Right ventricle myocardium superior (tissue), 1 donor: ENCODE measurements at places on chromosomes 11 and 22. TPM values are rescaled to one million over a fixed set of nuclear protein-coding genes. Genes with fewer than 3 reads are reported as not detected.

- no peak for DNase-seq
Measured at GRCh38 chr11:112628676-112629075, 332.5 kb upstream of the NCAM1 start.

DNA sequence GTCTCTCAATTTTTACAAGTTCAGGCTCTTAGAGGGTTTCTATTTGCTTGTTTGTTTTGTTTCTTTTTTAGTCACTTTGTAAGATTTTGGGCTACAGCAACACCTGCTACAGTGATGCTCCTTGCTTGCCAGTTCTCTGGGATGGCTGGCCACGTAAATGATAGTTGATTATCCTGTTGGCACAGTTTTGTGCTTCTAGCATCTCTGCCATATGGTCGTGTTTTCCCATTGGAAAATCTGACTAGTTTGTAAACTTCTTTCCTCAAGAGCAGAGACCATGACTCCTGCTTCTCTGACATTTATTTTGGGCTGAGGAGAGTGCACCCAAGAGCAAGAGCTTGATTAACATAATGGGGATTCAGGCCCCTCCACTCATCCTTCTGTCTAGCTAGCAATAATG lies 1621.6 kb upstream of the RAG2 start:
- DNase-seq = no peak

GRCh38 chr11:1600626-1601025 lies 2.5 kb upstream of the KRTAP5-2 start:
- no peak for DNase-seq

The TESMIN gene
- 0.46 TPM for total RNA-seq

The KDELR3 gene
- 3.1 TPM for total RNA-seq

The MYBPC3 gene
- total RNA-seq = 2,568 TPM

GRCh38 chr22:41368543-41369423 lies 13.0 kb upstream of the TEF start:
- DNase-seq = no peak

DNA sequence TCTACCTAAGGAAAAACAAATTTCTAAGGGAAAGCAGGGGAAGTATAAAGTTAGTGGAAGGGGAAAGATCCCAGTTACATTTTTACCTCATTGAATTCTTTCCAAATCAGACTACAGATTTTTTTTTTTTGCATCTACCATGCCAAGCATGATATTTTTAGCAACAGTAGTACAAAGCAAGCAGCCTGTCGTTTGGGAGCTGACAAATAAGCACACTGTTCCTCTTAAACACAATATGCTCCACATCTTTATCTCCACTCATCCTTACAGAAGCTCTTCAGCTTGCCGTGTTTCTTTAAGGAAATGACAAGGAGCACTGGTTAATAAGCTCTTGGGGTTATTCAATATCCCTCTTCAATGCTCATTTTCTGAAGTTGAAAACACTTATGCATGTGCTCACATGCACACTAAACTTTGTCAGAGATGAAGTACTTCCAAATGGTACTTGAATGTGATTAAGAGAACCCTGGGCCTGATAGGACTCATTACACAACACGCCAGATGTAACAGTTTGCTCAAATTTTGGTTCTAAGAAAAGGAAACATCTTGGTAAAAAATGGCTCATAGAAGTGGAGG lies 53.8 kb downstream of the PAX6 start:
- DNase-seq = no peak

The MS4A15 gene
- not detected for total RNA-seq

GRCh38 chr22:17199003-17199731 lies 20.1 kb downstream of the ADA2 start:
- DNase-seq = peak; percentile 64

DNA sequence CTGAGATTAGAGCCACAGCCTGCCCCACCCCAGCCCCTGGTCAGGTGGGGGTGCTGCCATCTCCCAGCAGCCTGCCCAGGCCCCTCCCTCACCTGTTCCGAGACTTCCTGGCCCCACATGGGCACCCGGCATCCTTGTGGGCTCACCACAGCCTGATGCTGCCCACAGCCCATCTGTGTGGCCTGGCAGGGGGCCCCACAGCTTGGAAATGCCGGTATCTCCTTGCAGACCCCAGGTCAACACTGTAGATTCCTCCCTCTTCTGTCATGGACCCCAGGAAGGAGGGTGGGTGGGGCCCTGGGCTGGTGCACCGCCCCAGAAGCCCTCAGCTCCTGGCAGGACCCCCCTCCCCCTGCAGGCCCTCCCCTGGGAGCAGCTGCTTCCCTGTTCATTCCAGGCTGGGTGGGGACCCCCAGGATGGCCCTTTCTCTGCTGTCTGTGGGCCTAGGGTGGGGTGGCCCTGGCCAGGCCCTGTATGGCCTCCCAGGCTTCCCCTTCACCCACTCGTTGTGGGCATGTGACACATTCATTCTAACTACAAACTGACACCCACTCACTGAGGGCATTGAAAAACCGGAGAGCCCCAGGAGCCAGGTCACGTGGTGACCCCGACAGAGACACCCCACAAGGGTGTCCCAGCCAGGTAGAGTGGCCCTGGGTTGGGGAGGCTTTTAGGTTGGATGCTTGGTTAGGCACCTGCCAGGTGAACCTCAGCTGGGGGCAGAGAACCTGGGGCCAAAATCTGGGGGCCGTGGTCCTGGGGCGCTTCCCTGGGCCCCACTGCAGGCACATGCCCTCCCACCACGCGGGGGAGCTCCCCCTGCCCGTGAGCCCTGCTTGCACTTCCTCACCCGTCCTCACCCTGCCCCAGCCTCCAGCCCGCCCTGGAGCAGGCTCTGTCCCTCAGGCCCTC lies 44.1 kb upstream of the CCDC188 start:
- DNase-seq = no peak

The CHST1 gene
- 3.1 TPM for total RNA-seq

DNA sequence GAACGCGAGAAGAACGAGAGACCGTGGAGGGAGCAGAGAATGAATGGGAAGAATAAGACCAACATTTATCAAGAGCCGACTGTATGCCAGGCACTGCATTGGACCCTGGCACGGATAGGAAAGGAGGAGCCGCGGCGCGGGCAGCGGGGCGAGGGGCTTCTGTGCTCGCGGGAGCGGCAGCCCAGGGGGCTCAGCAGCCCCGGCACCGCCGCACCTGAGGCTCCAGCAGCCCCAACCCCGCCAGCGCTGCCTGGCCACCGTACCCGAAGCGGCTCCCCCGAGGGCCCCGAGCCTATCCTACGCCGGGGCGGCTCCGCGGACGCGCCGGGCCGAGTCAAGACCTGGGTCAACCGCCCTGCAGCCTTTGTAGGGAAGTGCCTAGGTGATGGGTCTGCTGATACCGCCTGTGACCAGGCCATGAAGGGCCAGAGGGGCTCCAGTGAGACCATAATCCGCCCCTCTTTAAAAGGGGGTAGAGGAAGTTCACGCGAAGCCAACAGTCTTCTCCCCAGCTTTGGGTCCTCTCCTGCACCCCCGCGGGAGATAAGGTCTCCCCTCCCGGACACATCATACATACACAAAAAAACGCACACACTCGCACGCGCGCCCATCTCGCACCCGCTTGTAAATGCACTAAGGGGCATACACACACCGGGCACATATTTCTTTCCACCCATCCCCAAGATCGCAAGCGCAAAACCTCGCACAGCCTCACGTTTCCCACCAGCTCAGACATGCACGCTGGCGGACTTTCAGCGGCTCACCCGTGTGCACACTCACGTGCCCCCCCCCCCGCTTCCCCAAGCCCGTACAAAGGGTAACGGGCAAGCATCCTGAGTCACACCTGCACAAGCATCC lies 935 bp upstream of the RTN4RL2 start:
- DNase-seq = no peak

The PAMR1 gene
- total RNA-seq = 14.5 TPM

The CCDC73 gene
- total RNA-seq = not detected

DNA sequence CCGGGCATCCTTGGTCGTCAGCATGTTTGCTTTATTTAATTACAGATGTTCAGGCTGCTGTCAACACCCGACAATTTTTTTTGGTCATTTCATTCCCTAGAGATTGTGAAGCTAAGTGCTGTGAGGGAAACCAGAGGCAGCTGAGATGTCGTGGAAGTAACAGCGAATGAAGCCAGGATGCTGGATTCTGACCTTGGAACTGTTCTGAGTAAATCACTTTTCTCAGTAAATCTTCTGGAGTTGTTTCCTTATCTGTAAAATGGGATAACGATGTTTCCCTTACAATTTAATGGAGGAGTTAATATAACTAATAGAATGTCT lies 390 bp upstream of the CKAP5 start:
- DNase-seq = no peak

GRCh38 chr22:47396105-47396504 lies 633.7 kb downstream of the TBC1D22A start:
- DNase-seq = no peak

GRCh38 chr22:19086417-19086816 lies 35.8 kb downstream of the DGCR2 start:
- DNase-seq = no peak

DNA sequence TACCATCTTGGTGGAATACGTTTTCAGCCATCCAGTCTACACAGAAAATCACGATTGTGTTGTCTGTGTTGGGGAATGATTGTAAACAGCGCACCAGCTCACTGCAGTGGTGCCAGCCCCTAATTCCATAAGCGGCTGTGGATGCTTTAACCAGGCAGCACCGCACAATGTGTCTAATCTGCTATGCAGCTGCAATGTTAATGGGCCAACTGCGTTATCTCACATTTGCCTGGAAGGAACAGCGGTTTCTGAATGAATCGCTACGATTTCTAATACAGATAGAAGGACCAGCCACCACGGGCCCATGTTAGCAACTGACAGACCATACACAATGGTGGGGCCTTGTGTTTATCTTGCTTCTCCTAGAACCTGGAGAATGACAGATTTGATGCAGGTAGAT lies 384.5 kb upstream of the KIRREL3 start:
- no peak for DNase-seq

DNA sequence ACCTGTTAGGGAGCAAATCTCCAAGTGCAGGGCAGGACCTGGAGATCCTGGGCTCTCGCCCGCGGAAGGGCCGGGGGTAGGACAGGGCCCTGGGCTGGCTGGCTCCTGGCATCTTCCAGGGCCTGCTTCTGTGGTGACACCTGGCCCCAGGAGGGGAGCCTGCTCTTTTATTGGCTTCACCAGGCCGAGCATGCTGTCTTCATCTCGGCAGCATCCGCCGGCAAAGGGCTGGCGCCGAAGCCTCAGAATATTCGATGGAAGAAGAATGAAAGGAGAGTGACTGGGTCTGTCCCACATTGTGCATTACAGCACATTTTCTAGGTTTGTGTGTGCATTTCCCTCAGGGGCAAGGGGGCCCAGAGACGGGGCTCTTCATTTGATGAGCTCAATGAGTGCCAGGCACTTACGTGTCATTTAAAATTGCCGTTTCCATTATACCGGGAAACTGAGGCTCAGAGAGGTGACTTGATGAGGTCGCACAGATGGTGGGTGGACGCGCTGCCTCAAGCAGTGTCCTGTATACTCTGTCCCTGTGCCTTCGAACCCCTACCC lies 70.0 kb downstream of the RBX1 start:
- peak; percentile 49 for DNase-seq

The GLB1L3 gene
- not detected for total RNA-seq

- DNase-seq = no peak
Measured at GRCh38 chr11:10798330-10798928, 10.3 kb downstream of the EIF4G2 start.

GRCh38 chr11:47225552-47226400 lies 11.0 kb downstream of the DDB2 start:
- no peak for DNase-seq

DNA sequence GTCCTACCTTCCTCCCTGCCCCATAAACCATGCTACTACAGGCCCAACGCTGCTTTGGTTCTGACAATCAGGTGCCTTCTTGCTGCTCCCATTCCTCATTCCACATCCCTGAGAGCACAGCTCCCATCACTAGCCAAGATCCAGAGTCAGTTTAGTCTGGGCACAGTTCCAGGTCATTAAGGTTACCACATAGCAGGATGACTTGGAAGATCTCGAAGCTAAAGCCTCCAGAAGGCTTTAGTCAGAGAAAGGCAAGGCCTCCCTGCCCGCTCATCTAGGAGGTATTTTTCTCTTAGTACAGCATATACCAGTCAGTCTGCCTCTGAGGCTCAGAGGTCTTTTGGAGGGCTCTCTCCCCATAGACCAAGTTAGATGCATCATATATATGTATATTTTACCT lies 30.3 kb downstream of the TRIM66 start:
- no peak for DNase-seq

DNA sequence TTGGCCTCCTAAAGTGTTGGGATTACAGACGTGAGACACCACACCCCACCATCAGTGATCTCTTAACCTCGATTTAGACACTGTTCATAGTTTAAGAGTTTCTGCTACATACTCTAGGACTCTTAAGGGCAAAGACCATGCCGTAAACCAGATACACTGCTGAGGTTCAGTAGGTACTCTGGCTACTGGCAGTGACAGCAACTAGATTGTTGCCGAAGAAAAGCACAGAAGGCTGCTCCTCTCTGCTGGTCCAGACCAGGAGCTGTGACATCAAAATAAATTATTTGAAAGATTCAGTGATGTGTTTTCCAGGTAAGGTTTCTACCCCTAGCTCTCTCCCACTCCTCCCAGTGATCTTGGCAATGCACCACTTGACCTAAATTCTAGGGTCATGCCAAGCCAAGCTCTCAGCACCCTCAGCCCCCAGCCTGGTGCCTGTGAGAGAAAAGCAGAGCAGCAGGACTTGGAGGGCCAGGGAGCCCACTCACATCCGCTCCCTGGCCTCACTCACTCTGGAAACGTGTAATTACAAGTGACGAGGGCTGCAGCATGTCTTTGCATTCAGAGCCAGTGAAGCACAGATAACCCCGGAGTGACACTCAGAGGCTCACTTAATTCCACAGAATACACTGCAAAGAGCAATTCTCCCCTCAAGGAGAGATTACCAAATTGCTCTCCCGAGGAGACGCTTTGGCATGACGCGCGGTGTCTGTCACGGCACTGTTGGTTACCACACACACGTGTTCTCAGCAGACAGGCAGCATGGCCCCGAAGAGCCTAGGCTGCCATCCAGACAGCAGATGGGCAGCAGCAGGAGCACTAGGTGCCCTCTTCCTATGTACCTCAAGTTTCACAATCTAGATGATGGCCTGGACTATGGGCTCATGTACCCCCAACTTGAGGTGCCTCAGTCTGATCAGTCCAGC lies 96.9 kb upstream of the PITPNB start:
- DNase-seq = peak; percentile 54

DNA sequence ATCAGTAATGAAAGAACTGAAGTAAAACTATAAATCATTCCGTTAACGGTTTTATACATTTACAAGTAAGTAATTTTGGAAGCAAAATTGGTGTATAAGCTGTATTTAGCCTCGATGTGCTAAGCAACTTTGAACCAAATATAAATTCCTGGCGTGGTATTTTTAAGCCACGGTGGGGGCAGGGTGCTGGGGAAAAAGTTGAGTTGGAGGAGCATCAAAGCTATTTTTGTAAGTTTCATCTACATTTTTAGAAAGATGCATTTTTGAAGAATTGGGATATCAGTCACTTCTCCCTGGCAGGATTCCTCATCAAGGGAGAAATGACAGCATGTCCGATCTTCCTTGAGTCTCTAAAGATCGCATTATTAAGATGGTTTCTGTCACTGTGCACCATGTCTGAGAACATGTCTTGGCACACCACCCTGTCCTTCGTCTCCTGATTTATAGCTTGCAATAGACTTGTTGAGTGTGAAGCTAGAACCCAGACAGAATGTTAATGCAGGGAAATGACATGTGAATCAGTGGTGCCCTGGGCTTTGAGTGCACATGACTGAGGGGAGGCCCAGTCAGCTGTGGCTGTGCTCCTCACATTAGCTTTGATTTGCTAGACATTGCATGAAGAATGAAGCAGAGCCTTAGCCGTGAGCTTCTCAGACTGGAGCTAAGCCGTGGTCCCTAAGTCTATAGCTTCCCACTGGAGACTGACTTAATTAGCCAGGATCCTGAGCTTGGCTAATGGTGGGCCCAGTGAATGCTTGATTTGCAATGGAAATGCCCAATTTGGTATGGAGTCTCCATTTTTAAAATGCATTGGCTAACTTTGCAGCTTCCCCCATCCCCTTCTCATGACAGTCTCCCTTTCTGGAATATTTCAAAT lies 127.0 kb downstream of the COMMD9 start:
- DNase-seq = no peak
